A673 (cell line): ENCODE measurements at places on chromosomes 12 and 14. TPM values are rescaled to one million over a fixed set of nuclear protein-coding genes. Genes with fewer than 3 reads are reported as not detected.

HNF1A gene
- total RNA-seq: not detected in 2 replicates

DNA sequence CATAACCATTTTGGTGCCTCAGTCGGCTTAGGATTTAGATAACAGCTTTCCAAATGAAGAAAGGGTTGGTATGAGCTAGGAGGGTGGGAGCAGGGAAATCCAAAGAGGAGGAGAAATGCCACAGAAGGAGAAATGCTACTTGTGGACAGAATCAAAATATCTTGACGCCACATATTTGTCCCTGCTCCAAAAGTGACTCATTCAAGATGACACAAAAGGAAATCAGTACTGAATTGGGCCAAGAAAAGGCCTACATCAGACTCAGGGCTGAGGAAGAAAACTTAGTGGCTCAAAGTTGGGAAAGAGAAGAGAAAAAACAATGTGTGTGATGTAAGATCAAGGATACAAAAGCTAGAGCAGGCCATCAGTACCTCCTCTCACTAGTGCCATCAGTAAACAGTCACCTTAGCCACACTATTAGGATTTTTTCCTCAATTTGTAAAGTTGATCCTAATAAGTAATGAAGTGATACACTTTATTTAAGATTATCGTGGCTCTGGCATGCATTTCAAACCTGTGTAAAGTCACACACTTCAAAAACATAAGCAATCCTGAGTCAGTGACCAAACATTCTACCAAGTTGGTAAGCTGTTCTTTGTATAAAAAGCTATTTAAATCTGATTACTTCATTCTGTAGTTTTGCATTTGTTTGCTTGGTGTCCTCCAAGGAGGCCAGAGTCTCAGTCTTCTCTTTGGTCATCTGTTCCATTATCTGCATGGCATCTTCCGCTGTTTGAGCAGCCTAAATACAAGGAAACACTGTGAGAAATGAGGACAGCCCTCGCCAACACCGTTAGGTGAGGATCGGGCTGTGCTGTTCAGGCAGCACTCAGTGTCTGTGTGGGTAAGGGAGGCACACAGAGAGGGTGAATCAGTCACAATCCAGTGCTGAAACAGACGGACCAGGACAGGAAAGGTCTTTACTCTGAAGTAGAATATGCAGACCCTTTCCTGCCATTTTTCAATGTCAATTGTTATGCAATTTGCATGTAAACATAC, 52.6 kb upstream of the VPS33A start:
- peak; percentile 19 for DNase-seq
- no peaks in the 10 kb centered on the region for H3K27me3 ChIP-seq
- H3K4me3 ChIP-seq: no peak overlapping the region
- peaks cover 30% of the 10 kb centered on the region for H3K36me3 ChIP-seq

DNA sequence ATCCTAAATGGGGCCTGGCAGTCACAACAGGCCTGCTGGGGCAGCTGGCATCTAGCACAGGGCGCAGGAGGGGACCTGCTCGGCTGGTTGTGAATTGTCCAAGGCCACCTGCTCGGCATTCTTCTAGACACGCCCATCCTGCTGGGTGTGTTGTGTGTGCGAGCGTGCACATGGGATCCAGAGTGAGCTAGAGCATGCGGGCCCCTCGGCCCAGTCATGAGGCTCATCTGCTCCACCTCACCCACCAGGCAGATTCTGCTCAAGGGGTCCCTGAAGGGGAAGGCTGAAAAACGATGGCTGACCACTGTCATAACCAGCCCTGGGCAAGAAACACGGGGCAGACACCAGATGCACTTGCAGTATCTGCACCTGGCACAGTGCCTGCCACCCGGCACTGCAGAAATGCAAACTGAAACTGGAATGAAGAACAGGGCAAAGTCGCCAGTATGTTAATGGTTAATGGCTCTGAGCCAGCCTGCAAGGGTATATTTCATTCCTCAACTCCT, 31.8 kb downstream of the MAX start:
- DNase-seq: peak; percentile 26
- H3K4me3 ChIP-seq: no peak overlapping the region
- H3K27ac ChIP-seq: no peak overlapping the region
- no peaks in the 10 kb centered on the region for H3K36me3 ChIP-seq
- H3K4me1 ChIP-seq: no peaks in the 10 kb centered on the region

DNA sequence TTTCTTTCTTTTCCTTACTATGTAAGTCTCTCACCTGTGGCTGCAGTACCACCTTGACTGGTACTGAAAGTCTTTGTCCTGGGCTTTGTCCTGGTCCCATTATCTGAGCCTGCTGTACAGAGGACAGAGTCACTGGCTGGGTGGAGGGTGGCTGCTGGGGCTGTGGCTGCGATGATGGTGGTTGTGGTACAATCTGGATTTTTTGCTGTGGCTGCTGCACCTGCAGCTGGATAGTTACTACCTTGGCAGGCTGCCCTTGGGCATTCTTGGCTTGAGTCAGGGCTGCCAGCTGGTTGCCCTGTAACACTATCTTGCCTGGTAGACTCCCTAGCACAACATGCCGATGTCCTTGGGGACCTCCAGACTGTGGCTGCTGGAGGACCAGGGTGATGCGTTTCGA, 27.0 kb downstream of the CHD8 start:
- no peak overlapping the region for H3K4me3 ChIP-seq
- H3K27ac ChIP-seq: no peak overlapping the region
- DNase-seq: no peak

HCAR1 gene
- 1.9 and 2.0 TPM in 2 replicates for total RNA-seq

RFX4 gene
- not detected in 2 replicates for total RNA-seq

TRHDE gene
- total RNA-seq: 17.6 and 24.5 TPM in 2 replicates

DNA sequence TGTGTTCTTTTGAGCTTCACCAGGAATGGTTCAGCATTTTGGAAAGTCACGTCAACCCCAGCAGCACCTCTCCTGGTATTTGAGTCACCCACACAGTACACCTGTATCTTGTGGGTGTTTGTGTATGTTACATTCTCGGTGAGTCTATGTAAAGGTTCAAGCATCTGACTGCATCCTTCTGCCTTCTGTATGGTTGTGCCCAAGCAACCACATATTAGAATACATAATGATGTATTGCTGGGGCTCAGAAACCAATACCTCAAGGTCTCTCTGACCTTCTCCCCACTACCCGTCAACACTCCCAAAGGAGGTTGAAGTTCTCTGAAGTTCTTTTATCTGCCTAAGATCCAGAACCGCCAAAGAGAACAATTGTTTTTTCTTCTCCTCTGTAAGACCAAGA, 9.2 kb upstream of the TMEM229B start:
- no peak overlapping the region for H3K4me3 ChIP-seq
- no peak for DNase-seq
- H3K4me1 ChIP-seq: no peaks in the 10 kb centered on the region
- no peak overlapping the region for H3K27ac ChIP-seq
- no peaks in the 10 kb centered on the region for H3K36me3 ChIP-seq

GRCh38 chr14:89672636-89673511, 255.8 kb upstream of the FOXN3 start:
- H3K27ac ChIP-seq: no peak overlapping the region
- H3K27me3 ChIP-seq: no peaks in the 10 kb centered on the region
- H3K36me3 ChIP-seq: no peaks in the 10 kb centered on the region
- no peaks in the 10 kb centered on the region for H3K4me1 ChIP-seq
- DNase-seq: peak; percentile 5

- no peak for DNase-seq
- no peak overlapping the region for H3K27ac ChIP-seq
- H3K36me3 ChIP-seq: peaks cover 19% of the 10 kb centered on the region
- no peaks in the 10 kb centered on the region for H3K4me1 ChIP-seq
Observed at GRCh38 chr14:75783184-75783583, 122.1 kb downstream of the TTLL5 start.

CLEC4D gene
- not detected in 2 replicates for total RNA-seq

- no peak for DNase-seq
- H3K4me3 ChIP-seq: no peak overlapping the region
- H3K27me3 ChIP-seq: peaks cover 18% of the 10 kb centered on the region
Observed at GRCh38 chr12:103105971-103106597, 148.6 kb downstream of the ASCL1 start.

GRCh38 chr12:3204730-3205531, 127.8 kb downstream of the TSPAN9 start:
- H3K4me3 ChIP-seq: no peak overlapping the region
- H3K4me1 ChIP-seq: peaks cover 12% of the 10 kb centered on the region
- no peak for DNase-seq
- peaks cover 6% of the 10 kb centered on the region for H3K27me3 ChIP-seq
- H3K27ac ChIP-seq: no peak overlapping the region
- no peaks in the 10 kb centered on the region for H3K36me3 ChIP-seq

DNA sequence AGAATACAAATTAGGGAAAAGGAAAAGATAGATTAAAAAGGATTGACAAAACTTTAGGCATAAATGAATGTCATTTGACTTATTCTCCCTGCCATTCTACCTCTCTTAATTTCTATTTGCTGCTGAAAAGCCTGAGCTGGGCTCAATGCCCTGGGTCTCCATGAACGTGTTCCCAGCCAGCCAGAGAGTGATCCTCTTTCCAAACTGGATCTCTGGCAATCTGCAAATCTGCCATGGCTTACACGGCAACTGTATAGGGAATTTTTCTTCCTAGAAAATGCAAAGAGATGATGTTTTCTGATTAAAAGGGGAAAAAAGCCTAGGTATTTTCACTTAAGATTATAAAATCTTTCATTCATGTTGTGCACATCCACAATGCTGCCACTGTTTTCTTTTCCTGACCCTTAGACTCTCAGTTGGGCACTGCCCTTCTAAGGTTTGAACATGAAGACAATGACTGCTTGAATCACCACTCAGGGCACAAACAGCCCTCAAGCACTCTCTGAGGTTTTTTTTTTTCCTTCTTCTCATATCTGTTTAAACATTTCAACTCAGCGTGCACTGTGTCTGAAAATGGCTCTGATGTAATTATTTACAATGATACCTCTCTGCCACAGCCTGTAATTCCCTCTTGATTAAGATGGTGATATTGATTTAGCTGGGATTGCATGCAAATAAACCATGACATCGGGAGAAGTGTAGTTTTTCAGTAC, 60.3 kb downstream of the DACT1 start:
- H3K4me1 ChIP-seq: no peaks in the 10 kb centered on the region
- H3K36me3 ChIP-seq: no peaks in the 10 kb centered on the region
- H3K27ac ChIP-seq: no peak overlapping the region
- H3K4me3 ChIP-seq: no peak overlapping the region
- no peak for DNase-seq

KRT6A gene
- total RNA-seq: 0.24 TPM in 1 of 2 replicates, not detected in the other

MGP gene
- total RNA-seq: not detected in 2 replicates

GRCh38 chr14:33880330-33880729, 70.5 kb downstream of the EGLN3 start:
- no peak overlapping the region for H3K4me3 ChIP-seq
- no peaks in the 10 kb centered on the region for H3K27me3 ChIP-seq
- no peak for DNase-seq
- H3K27ac ChIP-seq: no peak overlapping the region

AMHR2 gene
- total RNA-seq: not detected in 2 replicates

DNA sequence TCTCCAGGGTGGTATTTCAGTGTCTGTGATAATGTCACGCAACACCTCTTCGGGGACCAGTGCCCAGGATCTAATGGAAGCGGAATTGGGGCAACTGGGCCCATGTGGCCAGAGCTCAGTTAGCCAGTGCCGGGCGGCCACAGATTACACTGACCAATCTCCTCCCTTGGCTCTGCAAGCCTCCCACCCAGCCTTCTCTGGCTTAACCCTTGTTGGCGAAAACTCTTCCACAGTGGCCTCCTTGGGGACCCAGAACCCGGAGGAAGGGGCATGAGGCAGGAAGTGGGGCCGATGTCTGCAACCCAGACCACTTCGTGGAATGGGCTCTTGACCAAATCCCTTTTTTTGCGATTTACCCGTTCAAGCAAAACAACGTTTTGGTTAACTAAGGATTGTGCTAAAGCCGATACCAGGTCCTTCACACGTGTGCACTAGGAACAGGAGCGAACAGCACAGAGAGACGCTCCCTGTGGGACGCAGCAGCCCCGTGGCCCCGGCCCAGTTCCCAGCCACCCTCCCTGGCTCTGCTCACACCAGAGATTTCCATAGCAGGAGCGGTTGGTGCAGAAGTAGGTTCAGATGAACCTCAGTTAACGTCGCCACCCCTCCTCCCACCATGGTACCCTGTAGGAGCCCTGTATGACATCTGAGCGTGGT, 38.2 kb downstream of the SLC8B1 start:
- H3K36me3 ChIP-seq: no peaks in the 10 kb centered on the region
- DNase-seq: no peak
- H3K27me3 ChIP-seq: no peaks in the 10 kb centered on the region
- no peaks in the 10 kb centered on the region for H3K4me1 ChIP-seq
- H3K27ac ChIP-seq: no peak overlapping the region

DNA sequence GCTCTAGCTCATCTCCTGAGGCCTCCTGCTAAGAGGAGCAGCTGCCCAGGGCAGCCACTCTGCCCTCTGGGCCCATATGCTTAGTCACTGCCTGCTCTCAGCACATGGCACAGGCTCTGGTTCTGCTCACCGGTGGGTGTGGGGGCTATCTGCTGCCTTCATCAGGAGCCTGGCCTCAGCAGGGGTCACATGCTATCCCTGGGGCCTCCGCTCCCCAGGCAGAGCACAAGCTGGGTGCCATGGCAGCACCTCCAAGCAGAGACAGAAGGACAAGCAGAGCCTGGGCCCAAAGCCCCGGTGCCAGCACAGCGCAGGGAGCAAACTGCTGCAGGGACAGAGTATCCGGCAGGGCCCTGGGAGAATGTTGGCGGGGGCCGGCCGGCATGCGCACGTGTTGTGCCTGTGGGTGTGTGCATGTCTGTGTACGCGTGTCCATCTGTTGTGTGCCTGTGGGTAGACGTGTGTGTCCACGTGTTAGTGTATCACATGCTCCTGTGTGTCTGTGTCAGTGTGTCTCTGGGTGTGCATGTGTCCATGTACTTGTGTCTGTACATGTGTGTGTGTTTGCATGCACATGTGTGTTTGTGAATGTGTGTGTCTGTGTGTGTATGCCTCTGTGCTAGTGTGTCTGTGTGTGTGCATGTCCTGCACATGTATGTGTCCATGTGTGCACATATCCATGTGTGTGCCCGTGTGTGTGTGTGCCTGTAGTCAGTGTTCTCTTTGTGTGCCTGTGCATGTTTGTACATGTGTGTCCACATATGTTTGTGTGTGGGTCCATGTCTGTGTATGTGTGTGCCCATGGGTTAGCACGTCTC, 326.9 kb downstream of the TMEM121 start:
- H3K4me1 ChIP-seq: no peaks in the 10 kb centered on the region
- H3K27me3 ChIP-seq: peaks cover 3% of the 10 kb centered on the region
- no peak overlapping the region for H3K27ac ChIP-seq
- no peaks in the 10 kb centered on the region for H3K36me3 ChIP-seq
- no peak overlapping the region for H3K4me3 ChIP-seq
